ENCODE measurements at places on chromosomes 16 and 17.

GRCh38 chr16:27722207-27722606 is 172.3 kb downstream of the KATNIP start:
- no peak for DNase-seq

DNA sequence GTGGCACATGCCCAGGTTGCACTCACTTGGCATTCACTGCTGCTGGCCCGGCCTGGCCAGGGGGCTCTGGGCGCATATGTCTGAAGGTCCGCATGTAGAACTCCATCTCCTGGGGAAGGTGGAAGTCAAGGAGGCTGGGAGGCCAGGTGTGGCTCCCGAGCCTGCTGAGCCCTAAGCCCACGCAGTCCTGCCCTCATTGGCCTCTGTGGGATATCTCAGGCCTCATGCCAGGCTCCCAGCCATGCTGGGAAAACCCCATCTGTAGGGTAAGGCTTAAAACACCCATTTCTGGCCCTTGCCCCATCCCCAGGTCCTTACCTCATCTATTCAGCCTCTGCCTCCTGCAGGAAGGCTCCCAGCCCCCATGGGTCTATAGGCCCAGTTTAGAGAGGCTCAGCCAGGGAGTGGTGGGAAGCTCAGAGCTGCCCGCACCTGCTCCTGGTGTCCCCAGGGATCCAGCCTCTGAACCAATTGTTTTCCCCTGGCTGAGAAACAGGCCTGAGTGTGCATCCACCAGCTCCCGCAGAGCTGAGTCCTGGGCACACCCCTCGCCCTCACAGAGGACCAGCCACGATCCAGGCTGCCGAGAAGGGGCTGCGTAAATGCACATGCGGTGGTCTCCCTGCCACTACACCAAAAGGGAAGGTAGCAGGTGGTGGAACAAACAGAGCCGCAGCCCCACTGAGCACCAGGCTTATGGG is 2.3 kb upstream of the TPPP3 start:
- no peak for DNase-seq

DNA sequence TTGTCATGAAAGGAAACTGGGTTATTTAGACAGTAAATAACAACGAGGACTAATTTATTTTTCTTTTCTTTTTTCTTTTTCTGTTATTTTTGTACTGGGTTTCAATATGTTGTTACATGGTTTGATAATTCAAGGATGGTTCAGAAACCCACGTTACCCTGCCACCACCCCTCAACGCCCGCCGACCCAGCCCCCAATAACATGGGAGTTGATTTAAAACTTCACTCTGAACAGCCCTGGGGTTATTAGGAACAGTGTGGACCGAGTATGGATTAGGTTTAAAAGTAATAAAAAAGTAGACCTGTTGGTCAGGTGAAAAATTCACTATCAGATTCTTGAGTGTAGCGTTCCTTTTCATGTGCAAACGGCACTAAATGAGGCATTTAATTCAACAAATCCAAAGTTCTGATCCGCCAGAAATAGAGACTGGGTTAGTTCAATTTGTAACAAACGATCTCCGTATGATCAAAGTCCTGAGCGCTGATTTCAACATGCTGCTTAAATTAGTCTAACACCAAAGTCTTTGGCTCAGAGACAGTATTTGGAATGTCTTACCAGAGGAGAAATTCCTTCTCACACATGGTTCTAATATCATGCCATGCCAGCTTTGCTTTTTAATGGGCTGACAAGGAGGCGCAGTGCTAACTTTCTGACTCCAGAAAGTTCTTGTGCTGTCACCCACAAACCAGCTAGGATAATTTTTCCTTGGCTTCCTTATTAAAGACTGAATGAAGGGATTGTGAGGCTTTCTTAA is 173.1 kb upstream of the IRX3 start:
- no peak for DNase-seq

- no peak for DNase-seq
Observed at GRCh38 chr17:46770439-46770817, 48.1 kb downstream of the WNT3 start.

DNA sequence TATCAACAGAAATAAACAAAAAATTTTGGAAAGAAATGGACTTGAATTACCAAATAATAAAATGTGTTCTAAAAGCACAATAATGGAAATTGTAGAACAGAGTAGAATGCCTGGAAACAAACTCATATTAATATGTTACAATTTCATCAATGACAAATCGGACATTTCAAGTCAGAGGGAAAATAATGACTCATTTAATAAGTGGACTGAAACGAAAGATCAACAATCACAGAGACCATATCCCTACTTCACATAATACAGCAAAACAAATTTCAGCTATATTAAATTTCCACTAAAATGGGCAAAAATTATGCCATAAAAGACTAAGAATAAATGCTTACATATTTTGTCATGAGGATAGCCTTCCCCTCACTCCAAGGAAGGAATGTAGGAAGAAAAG is 25.7 kb downstream of the CDYL2 start:
- no peak for DNase-seq

DNA sequence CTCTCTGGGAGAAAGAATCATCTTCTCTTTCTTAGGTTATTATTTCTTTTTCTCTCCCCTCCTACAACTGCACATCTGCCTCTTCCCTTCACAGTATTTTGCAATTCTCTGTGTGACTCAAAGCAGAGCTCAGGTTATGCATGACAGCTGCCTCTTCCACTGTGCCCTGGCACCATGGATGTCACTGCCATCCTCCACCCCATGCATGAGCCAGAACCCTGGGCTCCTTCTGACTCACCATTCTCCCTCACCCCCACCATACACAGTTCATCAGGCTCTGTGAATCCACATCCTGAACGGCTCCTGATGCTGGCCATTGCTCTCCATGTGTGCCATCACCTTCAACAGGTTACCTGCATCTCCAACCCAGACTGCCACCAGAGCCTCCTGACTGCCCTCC is 23.9 kb downstream of the CA10 start:
- no peak for DNase-seq

DNA sequence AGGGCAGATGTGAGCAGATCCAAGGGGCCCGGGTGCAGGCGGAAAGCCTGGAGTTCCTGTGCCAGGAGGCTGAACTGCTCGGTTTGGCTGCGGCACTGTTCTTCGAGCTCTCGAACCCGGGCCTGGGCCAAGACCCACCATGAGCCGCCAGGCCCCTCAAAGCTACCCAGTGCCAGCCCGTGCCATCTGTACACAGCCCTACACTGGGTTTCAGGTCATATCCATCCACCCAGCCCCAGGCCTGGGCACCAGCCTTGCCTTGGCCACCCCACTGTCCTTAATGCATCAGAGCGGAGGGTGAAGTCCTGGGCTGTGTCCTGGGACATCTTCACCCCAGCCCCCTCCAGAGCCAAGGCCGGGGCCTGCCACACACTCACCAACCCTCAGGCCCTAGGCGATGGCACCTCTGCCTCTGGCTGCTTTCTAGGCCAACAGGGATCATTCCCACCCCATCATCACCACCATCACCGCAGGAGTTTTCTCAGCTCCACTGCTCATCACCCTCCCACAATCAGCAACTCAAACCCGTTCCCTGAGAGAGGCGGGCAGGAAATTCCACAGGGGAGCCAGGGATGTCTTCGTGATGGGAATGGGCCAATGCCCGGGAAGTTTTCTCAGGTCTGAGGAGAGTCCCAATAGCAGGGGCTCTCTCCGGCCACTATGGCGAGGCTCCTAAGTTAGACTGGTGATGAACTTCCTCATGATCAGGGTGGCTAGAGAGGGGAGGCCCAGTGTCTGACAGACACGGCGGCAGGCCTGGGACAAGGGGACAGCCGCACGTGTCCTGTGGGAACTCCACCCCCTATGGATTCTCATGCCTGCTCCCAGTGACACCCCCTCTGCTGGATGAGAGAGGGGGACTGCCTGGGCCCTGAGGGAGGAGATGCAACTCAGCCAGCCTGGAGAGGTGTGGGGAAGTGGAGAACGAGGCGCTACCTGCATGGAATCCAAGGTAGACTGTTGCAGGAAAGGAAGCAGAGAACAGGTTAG is 9.1 kb downstream of the TSPOAP1 start:
- DNase-seq: no peak

- DNase-seq: no peak
Observed at GRCh38 chr16:73965591-73965990, 331.0 kb upstream of the PSMD7 start.

- DNase-seq: no peak
Observed at GRCh38 chr17:51876986-51877385, 281.5 kb downstream of the CA10 start.

DNA sequence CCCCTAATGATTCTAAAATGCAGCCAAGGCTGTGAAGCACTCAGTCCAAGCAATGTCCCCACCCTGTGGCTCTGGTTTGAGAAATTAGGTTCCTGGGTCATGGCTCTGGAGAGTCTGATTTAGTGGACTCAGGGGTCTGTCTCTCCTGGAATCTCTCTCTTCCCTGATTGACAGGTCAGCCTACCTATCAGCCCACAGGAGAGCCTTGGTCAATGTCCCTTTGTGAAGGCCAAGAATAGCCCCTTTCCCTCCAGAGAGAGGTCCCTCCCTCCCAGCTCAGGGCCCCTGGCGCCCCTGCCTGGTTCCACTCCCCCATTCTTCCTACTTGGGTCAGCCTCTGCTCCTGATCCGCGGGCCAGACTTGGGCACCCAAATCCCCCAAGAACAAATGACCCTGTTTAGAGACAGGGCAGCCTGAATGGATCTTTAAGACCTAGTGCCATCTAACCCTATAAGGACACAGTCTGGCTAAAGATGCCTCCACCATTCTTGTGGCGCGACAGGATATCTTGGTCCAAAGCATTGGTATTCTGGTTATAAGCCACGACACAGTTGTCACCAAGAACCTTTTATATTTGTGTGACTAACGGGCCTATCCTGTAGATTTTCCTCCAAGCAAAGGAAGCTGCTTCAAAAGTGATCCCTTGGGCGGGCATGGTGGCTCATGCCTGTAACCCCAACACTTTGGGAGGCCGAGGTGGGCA is 38.3 kb upstream of the PRSS54 start:
- DNase-seq: no peak

- no peak for DNase-seq
Observed at GRCh38 chr17:74917430-74917829, 5.6 kb downstream of the USH1G start.

DNA sequence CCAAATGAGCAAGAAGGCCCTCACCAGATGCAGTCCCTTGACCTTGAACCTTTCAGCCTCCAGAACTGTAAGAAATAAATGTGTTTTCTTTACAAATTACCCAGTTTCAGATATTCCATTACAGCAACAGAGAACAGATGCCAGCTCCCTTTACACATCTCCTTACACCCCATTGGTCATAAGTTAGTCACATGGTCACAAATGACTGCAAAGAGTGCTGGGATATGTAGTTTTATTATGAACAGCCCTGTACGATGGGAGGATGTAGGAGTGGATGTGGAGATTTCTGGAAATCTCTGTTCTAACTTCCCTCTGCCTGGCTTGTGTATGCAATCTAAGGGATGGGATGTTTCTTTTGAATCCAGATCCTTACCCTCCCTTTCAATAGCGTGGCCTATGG is 13.3 kb upstream of the RPL38 start:
- no peak for DNase-seq

DNA sequence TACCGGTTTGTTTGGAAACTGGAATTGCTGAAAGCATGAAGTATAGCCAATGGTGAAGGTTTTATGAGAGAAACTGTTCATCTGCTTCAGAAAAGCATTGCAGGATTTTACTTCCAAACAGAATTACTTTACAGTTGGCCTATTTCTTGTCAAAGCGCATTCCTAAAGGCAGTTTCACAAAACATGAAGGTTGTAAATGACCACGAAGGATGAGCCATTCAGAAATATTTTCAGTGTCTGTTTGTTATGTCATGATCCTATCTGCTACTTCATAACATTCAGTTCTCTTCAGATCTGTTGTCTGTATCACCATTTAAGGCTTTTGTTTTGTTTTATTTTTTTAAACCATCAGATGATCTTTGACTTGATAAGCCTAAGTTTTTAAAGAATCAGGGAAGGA is 45.7 kb downstream of the AATF start:
- no peak for DNase-seq

GRCh38 chr17:65023791-65024190 is 32.7 kb downstream of the GNA13 start:
- no peak for DNase-seq

DNA sequence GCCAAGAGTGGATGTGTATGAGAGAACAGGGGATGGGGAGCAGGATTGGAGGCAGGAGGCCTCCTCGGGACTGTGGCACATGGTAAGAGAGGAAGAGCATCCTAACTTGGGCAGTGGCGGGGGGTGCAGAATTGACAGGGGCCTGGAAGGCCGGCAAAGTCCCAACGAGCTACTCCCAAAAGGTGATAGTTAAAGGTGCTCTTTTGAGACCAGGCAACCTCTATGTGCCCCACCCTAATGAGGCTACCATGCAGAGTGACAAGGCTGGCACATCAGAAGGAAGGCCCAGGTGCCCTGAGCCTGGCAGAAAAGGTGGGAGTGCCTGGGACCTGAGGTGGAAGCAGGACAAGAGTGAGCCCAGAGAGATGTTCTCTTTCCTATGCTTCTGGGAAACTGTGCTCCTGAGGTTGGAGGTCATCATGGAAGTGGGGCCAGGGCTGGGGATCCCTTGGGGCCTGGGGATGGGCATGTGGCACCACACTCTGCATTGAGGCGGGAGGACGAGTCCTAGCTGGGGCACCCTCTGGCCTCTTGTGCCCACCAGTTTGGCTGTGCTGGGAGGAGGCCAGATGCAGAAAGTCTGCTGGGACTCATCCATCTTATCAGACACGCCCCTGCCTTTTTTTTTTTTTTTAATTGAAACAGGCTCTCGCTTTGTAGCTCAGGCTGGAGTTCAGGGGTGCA is 5.9 kb downstream of the RAB11FIP4 start:
- DNase-seq: no peak

GRCh38 chr17:20612635-20613034 is 33.1 kb downstream of the CDRT15L2 start:
- DNase-seq: no peak

- no peak for DNase-seq
Observed at GRCh38 chr17:28344011-28344410, 8.4 kb downstream of the TNFAIP1 start.

GRCh38 chr16:57021757-57022156 is 32.4 kb downstream of the NLRC5 start:
- no peak for DNase-seq

GRCh38 chr17:65374966-65375365 is 186.5 kb downstream of the AXIN2 start:
- DNase-seq: no peak

- DNase-seq: no peak
Observed at GRCh38 chr16:920717-921116, 50.1 kb downstream of the LMF1 start.

DNA sequence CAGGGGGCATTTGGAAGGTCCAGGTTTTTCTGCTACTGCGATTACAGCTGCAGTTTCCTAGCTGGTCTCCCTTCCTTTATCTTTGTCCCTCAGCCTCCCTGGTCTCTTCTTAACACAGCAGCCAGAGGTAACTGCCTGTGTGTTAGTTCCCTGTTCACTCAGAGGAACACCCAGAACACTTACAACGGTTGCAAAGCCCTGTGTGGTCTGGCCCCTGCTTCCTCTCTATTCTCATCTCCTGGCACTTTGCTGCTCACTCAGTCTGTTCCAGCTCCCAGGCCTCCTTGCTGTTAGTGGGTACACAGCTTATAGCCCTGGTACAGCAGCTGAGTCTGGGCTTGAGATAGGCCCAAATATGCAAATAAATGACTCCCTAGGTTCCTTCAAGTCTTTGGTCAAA is 16.4 kb downstream of the NTN1 start:
- no peak for DNase-seq
